Cortex of kidney (tissue), 1 donor: ENCODE measurements at places on chromosomes 1 and 21.

DNA sequence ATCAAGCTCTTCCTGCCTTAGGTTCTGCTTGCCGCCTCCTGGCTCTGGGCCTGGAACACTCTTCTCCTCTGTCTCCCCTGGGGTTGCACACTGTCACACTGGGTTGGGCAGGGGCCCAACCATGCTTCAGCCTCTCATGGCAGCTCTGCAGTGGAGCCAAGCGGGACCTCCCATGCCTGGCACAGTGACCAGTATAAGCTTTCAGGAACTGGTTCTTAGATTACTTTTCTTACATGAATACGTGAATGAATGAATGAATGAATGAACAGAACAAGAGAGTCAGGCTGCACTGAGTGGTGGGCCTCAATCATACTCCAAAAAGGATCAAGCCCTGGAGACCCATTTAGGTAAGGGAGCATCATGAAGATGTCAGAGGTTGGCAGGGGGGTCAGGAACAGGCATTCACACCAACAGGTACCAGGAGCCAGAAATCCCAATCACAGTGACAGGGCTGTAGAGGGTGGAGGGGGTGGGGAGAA lies 30.8 kb upstream of the TMEM125 start:
- no peak for DNase-seq

- no peak for DNase-seq
Measured at GRCh38 chr1:53188099-53188498, 8.5 kb upstream of the CPT2 start.

DNA sequence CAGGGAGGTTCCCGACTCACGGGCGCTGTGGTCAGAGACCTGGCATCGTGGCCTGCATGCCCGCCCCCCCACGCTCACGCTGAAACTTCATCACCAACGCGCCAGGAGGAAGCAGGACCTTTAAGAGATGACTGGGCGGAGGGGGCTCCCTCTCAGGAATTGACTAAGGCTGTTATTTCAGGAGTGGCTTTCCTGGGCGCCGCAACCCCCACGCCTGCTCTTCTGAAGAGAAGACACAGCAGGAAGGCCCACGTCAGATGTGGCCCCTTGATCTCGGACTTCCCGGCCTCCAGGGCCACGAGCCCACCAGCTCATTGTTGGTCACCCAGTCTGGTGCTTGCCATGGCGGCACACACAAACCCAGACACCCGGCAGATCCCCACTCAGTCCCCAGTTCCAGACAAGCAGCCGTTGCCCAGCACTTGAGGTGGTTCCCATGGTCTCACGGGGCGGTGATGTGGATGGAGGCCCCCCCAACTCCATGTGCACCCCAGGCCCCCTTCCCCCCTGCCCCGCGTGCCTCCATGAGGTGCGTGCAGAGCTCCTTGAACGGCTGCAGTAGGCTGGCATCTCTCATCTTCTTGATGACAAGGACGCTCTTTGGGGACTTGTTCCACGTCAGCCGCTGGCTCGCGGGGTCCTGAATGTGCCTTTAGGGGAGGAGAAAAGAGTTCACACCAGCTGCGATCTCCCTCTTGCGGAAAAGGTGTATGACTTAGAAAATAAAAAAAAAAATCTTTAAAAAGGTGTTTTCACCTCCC lies 21.4 kb downstream of the NADK start:
- no peak for DNase-seq

- no peak for DNase-seq
Measured at GRCh38 chr1:149967646-149968045, 31.0 kb upstream of the MTMR11 start.

DNA sequence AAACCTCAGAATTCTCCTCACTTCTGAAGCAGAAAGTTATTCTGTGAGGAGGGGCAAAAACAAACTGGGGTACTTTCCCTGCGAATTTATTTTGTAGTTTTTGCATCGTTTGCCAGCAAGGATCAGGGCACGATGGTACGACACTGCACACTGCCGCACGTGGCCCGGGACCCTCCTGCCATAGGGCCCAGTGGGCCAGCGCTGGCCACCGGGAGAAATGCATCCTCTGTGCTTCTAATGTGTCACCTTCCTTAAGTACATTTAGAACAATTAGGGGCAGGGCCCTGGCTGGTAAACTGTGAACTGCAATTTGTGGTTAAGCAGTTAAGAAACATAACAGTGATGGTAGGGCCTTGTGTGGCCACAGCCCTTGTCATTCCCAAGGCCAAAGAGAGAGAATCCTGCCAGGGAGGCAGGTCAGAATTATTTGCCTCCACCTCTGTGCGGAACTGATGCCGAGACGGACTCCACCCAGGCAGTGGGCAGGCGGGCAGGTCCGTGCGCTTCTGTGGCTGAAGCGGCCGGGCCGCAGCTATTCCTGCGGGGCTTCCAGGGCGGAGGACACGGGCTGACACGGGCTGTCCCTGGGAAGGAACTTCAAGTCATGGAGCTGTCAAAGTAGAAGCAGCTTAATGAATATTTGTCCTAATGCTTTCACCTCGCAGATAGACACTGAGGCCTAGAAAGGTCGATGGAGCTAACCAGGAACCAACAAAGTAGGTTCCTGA lies 12.5 kb downstream of the GPR137B start:
- DNase-seq = no peak

DNA sequence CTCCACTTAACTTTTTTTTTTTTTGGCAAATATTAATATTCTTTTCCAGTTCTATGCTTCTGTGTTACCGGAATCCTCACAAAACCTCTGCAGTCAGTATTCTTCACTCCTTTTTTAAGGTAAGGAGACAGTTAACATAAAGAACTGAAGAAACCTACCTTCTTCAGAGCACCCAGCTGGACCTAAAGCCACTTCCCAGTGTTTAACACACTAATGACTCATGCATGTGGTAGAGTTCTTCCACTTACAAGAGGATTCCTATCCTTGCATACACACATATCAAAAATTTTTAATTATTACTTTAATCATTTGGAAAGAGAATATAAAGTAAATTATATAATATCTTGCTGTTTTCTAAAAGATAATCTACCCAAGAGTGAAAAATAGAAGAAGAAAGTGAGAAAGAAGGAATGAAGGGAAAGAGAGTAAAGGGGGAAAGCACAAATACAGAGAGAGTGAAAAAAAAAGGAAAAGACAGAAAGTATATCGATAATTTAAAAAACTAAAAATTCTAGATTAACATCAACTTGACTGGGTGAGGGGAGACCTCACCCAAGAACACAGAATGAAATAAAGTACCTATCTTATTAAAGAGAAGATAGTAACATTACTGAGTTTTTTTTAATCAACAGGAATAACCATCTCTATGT lies 54.9 kb downstream of the ENAH start:
- DNase-seq = no peak

GRCh38 chr1:36097693-36098585 lies 9.2 kb downstream of the ADPRS start:
- no peak for DNase-seq

GRCh38 chr1:195591917-195592672 lies 1016.1 kb downstream of the KCNT2 start:
- DNase-seq = no peak

DNA sequence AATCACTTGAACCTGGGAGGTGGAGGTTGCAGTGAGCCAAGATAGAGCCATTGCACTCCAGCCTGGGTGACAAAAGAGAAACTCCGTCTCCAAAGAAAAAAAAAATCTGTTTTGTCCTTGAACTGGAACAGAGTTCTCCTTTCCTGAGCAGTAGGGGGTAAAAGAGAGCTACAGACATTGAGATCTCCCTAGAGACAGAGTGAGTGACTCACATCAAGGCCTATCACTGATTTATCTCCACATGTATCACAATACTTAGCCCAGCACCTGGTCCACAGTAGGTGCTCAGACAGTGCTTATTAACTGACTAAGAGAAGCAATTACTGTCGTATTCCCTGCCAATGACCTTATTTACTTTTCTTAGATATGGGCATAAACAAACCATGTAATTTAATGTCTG lies 354.1 kb upstream of the C1orf87 start:
- DNase-seq = no peak

- no peak for DNase-seq
Measured at GRCh38 chr1:155002464-155003226, at the start of gene ZBTB7B. Gene ZBTB7B (plus strand): TSS chr1:155002802. CDS start chr1:155014661, 11,859 bp downstream.

- DNase-seq = no peak
Measured at GRCh38 chr1:25651036-25651640, 34.5 kb downstream of the MAN1C1 start.

DNA sequence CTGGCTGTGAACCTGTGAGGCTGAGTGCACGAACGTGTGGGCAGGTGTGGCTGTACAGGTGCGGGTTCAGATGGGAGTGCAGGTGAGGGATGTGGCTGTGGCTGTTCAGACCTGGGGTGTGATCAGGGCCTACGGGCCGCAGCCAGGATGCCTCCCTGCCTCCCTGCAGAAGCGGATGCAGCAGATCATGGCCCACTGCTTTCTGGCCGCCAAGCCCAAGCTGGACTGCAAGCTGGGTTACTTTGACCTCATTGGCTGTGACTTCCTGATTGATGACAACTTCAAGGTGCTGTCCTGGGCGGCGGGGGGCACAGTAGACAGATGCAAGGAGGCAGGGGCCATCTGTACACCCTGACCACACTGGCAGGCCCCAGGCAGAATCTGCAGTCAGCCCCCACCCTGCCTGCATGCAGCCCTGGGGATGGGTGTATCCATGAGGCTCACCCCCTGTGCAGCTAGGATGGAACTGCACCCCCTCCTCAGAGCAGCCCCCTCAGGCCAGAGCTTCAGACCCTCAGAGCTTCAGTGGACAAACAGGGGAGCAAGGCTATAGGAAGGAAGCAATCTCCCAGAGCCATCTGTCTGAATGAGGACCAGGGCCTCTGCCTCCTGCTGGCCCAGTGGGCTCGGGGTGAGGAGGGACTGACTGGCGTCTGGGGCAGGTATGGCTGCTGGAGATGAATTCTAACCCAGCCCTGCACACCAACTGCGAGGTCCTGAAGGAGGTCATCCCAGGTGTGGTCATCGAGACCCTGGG lies 9.8 kb downstream of the TNFRSF18 start:
- no peak for DNase-seq

DNA sequence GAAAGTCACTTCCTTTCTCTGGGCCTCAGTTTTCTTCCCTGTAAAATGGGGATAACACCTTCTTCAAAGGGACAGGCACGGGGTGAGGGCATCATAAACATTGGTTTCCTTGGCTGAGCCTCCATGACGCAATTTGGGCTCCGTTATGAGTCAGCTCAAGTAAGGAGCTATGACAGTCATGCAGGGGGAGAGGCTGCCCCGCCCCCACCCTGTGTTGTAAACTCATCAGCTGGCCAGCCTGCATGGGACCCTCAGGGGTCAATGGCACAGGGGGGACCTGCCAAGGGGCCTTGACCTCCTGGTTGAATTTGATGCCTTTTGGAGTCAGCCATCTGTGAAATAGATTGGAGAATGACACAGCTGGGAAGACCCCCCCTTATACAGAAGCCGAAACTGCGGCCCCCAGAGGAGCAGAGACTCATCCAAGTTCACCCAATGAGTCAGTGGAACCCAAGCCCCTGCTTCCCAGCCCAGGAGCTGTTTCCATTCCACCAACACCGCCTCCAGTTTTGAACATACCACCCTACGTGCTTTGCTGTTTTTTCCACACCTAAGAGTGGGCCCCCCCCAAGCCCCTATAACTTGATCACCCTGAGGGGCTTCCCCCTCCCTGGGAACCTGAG lies 36.8 kb upstream of the RUNX3 start:
- DNase-seq = no peak

- DNase-seq = no peak
Measured at GRCh38 chr1:99384021-99384420, 119.7 kb downstream of the PLPPR4 start.

- no peak for DNase-seq
Measured at GRCh38 chr1:37476460-37477197, 2.2 kb downstream of the ZC3H12A start.

DNA sequence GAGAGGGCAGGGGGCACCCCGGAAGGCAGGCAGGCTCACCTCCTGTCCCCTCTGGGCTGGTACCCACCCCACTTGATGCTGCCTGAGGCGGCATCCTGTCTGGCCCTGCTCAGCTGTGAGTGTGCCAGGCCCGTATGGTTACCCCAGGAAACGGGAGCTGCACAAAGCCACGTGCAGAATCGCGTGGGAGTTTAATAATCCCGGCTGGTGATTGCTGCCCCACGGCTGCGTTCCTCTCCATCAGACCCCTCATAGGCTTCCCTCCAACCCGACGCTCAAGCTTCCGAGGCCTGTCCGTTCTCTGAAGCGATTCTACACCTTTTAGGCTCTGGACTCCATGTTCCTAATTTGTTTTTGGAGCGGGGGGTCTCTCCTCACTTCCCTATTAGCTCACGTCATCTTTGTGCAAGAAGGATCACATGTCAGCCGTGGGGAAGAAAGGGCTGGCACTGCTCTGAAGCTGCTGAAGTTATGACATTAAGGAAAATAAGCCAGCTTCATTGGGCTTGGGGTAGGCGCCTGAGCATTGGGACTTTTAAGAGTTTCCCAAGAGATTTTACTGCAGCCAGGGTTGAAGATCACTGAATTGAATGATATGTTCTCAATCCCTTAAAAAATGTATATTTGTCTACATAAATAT lies 1.1 kb upstream of the B3GALT5 start:
- no peak for DNase-seq

GRCh38 chr1:20439282-20439681 lies 46.7 kb downstream of the CAMK2N1 start:
- DNase-seq = no peak

GRCh38 chr1:28374297-28374696 lies 4.8 kb downstream of the PHACTR4 start:
- DNase-seq = no peak

DNA sequence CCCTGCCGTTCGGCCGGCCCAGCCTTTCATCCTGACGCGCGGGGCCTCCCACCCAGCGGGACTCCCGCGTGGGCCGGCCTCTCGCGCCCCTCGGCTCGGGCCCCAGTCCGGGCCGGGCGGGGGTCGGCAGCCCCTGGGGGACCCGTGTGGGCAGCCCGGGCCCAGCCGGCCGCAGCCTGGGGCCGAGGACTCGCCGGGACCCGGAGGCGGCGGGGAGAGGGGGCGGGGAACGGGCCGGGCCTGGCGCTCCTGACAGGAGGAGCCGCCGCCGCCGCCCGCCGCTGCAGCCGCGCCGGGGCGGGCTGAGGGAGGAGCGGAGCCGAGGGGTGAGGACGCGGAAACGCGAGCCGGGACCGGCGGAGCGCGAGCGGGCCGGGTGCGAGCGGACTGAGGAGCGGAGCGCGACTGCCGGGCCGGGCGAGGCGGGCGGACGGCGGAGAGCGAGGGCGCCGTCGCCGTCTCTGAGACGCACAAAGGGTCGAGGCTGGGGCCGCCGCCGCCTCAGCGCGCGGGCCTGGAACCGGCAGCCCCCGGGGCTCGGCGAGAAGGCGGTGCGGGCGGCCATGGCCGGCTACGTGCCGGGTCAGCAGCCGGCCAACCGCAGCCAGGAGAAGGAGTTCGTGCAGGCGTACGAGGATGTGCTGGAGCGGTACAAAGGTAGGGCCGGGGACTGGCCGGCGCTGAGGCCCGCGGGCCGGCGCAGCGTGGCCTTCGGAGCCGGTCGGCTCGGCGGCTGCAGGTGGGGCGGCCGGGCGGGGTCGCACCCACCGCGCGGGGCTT lies 79.1 kb downstream of the NDUFS5 start:
- DNase-seq = no peak

DNA sequence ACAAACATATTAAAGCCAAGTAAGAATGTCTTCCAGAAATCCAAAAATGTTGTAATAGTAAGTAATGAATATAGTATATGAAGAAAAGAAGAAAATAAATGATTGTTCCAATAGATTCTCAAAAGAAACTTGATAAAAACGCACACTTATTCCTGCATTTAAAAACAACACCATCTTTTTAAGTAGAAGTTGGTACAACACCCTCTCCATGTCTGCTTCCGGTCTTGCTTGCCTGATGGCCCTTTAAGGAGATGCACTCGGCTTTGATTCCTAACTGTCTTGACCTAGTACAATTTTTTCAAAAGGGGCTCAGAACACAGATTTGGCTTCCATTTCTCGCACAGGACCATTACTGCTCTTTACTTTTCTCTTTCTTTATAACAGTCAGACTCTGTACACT lies 9.0 kb downstream of the CLCA1 start:
- no peak for DNase-seq

GRCh38 chr1:78743626-78744025 lies 94.0 kb downstream of the IFI44 start:
- DNase-seq = no peak
